ENCODE measurements at places on chromosomes 2 and 18. TPM values are rescaled to one million over a fixed set of nuclear protein-coding genes. Genes with fewer than 3 reads are reported as not detected.

The CCDC141 gene
- total RNA-seq = 19.4 TPM

GRCh38 chr18:74381621-74382295 lies 66.1 kb downstream of the C18orf63 start:
- DNase-seq = no peak

DNA sequence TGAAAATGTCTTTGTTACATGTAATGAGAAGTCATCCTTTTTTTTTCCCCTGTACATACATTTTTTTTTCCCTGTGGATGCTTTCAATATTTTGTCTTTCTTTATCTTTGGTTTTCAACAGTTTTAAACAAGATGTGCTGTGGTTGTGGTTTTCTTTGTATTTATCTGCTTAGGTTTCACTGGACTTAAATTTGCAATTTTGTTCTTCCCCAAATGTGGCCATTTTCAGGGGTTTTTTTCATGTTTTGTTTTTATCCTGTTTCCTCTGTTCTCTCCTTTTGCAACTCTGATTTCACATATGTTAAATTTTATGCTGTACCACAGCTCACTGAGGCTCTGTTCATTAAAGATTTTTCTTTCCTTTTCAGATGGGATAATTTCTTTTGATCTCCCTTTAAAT lies 41.7 kb downstream of the GALNT1 start:
- no peak for DNase-seq

DNA sequence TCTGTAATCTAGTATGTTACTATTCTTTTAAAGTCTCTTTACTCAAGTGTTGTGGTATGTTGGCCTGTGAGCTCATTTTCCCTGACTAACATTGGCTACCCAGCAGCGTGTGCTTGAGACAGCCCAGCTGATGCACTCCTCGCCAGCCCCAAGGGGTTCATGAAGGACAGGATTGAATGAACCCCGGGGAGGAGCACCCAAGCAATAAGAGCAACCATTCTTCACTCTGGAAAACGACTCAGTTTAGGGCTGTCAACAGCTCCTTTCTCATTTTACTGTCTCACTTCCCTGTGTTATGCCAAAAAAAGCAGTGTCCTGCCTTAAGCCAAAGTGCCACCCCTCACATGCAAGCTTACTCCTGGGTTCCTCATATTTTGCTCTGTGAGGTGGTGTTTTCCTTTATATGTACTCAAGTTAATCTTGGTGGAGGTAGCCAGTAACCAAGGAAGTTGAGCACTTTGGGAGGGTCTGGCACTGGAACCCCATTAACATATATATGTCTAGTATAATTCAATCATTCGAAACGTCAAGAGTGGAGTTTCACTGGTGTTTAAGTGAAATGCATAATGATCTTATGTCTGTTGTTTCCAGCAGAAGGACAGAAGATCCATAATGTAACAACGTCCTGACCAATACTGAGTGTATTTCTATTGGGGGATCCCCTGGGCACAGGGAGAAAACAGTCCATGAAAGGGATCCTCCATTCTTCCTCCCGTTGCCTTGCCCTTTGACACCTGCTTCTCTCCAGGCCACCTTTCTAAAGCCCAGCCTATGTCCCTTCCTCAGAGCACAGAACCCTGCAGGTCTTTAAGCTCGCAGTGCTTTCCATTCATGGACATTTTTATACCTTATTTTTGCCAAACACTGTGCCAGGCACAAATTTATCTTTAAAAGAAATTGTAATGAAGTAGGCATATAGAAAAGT lies 43.2 kb downstream of the ATIC start:
- DNase-seq = no peak

- no peak for DNase-seq
Observed at GRCh38 chr2:177593402-177593801, 200.8 kb downstream of the AGPS start.
